ENCODE measurements at places on chromosomes 12 and 14.
A peak's percentile ranks its signal among the peaks of the same experiment; 100 is the strongest.

GRCh38 chr14:90536511-90537191, 139.8 kb downstream of the CALM1 start:
- DNase-seq = no peak

DNA sequence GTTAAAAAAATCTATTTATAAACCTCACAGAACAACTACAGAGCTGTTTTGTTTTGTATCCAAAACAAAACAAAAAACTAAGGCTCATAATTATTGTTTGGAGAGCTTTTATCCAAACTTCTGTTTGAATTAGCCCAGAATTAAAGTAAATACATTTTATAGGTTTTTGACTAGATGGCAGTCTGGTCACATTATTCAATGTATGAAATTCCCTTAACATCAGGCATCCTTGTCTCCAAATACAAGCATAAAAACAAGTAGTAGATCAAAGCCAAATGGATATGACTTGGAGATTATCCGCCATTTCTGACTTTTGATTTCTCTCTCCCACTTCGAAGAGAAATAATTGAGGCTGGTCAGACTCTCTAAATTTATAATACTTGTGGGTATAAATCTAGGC, 63.5 kb downstream of the SLC38A1 start:
- no peak for DNase-seq

GRCh38 chr12:115320451-115320850, 636.5 kb upstream of the TBX3 start:
- DNase-seq = no peak

DNA sequence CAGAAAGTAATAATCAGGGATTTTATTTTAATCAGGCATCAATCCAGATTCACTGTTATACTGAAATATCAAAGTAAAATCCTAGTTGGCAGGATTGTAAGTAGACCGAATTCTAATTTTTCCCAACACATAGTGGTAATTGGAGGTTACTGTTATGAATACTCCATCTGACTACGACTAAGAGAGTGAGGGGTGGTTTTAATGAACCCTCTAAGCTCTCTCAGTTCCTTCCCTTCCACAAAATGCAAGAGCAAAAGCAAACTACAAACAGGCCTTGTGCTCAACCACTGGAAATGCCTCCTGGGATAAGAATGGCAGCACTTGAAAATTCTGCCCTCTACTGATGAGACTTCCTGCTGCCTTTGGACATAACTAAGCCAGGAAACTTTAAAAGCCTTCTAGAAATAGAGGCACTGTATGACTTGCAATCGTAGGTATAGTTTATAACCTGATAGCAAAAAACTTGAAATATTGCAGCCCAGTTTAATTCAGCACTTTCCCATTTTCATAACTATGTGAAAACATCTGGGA, 184.8 kb downstream of the SLC16A7 start:
- no peak for DNase-seq

- DNase-seq = no peak
Observed at GRCh38 chr14:70087380-70087697, 101.4 kb downstream of the SLC8A3 start.

DNA sequence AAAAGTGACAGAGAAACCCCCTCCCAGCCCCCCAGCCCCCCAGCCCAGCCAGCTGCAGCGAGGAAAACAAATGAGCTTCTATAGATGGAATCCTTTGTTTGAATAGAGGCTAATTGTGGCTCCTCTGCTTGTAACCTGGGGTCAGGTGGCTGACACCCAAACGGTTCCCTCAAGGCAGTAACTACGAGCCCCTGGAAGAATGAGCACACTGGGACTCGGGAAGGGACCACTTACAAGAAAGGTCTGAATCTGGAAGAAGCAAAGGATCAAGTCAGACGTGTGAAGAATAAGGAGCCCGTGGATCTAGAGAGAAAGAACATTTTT, 108.7 kb upstream of the FUT8 start:
- DNase-seq = no peak

DNA sequence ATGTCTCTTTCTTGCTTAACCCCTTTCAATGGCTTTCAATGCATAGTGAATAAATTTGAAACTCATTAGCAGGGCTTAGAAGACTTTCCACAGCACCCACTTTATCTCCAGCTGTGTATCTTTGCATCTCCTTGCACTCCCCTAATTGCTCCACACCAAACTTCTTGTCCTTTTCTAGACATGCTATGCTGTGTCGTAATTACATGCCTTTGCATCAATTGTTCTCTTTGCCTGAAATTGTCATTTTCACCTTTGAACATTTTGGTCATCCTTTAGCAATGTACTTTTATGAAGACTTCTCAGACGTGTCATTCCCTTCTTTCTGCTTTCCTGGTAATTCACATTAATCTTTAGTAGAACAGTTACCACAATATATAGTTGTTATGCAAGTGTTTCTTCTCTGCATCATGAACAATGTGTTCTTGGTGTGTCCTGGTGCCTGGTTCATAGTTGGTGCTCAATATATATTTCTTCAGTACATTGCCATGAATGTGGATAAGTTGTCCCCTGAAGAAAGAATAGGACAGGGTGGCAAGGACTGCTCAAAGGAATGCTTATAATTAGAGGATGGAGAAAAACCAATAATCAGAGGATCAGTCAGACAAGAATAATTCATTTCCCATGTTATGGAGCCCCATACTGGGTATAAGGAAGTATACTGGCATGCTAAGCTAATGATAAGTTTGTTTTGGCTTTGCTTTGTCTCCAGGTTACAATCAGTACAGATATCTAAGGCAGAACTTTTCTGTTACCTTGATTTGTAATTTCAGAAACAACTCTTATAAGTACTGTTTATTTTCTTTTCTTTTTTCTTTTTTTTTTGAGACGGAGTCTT, 27.2 kb downstream of the ARF6 start:
- no peak for DNase-seq

GRCh38 chr14:53509276-53510244, 356.4 kb upstream of the DDHD1 start:
- no peak for DNase-seq

GRCh38 chr12:83389237-83389996, 702.7 kb downstream of the TMTC2 start:
- no peak for DNase-seq

DNA sequence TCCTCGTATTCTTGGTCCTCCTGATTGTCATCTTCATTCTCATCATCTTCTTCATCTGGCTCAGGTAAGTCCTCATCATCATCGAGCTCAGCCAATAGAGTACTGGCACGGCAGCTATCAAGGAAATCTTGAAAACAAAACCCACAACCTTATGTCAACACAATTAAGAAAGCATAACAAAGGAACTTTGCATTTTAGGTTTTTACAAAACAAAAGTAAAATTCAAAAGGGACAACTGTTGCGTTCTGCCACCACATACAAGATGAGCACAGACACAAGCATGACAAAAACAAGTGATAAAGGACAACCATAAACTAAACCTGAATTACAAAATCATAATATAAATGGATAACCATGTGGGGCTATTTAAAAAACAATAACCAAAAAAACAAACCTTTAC, 84.7 kb downstream of the HECTD1 start:
- DNase-seq = no peak

DNA sequence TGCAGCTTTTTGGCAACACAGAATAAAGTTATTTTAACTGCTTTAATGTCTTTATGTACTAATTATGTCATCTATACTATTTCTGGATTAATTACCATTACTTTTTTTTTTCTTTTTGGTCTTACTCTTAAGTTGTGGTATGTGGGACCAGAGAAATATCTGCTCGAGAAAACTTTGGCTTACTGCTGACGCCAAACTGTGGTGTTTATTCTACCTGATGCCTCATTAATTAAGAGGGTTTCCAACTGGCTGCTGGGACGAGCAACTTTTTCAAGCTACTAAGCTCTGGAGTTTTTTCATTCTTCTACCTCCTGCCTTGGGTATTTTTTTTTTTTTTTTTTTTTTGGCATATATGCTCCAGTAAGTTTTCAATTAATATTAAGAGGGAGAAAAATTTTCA, 1257.5 kb downstream of the FSCB start:
- no peak for DNase-seq

- DNase-seq = peak; percentile 78
Observed at GRCh38 chr12:87280356-87280755, 748.8 kb downstream of the C12orf50 start.

DNA sequence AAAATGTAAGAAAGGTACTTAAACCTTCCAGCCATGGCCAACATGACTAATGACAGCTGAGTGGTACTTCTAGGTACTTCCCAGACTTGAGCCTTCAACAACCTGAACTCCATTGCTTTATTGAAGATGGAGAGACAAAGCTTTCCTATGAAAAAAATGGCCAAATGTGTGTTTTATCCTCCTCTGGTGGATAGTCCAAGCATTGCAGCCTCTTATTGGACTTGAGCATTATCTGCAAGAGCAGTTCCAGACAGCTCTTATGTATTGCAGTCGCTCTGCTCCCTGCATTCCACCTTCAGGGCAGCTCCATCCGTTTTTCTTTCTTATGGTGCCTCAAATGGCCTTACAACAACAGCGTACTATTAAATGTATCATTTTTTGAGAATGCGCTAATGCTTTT, 588.2 kb downstream of the NRXN3 start:
- DNase-seq = peak; percentile 25

DNA sequence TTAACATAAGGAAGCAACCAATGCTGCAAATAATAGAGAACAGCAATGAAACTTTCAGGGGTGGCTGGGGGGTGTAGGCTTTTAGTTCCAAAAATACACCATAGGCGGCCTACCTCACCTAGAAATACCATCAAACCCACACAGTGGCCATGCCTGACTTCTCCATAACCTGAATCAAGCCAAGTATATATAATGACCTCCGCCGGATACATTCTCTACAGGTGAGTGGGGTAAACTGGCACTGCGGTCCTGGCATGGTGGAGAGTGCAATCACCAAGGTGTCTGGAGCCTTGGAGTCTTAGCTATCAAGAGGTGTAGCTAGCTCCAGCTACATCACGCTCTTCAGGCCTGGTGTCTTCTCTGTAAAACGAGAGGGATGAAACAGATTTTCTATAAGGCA, 1.2 kb downstream of the ZBTB25 start:
- DNase-seq = no peak

GRCh38 chr14:91252871-91253794, 8.6 kb upstream of the GPR68 start:
- DNase-seq = no peak

GRCh38 chr12:108689314-108690190, 41.8 kb downstream of the CORO1C start:
- peak; percentile 91 for DNase-seq

DNA sequence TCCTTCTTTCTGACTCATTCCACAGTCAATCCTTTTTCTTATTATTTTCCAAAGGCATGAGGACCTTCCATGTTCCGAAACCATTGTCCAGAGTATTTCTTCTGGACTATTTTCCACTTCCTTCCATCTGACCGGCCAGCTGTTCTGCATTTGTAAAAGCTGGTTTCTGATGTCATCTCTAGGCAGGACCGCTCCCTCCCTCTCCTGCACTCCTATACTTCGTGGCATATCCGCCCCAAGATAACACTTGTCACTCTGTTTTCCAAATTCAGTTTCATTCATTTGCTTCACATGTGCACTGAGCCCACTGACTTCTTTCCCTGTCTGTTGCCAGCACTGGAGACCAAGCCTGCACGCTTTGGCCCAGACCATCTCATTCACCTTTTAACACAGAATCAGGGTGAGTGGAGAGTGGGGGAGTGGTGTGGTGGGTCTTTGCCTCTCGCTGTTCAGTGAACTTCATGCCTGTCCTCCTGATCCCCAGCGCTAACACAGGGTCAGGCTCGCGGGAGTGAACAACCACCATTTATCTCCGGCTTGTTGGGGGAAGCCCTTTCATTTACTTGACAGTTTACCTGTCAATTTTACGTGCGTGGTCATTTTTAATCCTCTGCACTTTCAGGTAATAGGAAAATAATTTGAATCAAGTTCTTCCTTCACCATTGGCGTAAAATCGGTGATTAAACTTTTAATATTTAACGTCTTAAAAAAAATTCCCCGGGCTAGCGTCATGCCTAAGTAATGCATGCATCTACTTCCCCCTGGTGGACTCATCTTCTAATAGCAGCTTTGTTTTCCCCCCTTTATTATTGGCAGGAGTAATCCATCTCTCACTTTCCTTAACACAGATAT, 52.5 kb downstream of the C12orf75 start:
- peak; percentile 34 for DNase-seq

GRCh38 chr14:95758331-95758730, 44.4 kb upstream of the TCL1A start:
- no peak for DNase-seq

DNA sequence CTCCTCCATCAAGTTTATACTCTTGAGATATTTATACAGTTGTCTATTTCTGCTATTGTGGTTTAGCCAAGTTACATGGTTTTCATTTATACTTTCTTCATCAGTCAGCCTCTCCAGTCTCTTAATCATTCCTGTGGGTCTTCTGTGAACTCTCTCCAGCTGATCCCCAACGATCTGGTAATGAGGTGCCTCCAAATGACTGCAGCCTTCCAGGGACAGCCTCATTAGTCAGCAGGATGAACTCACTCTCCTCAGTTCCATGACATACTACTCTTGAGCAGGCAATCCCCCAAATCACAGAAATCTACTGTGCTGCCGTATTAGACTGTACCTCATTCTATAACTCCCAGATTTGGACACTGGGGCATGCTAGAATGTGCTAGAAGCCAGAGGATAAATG, 15.3 kb downstream of the AREL1 start:
- DNase-seq = no peak

DNA sequence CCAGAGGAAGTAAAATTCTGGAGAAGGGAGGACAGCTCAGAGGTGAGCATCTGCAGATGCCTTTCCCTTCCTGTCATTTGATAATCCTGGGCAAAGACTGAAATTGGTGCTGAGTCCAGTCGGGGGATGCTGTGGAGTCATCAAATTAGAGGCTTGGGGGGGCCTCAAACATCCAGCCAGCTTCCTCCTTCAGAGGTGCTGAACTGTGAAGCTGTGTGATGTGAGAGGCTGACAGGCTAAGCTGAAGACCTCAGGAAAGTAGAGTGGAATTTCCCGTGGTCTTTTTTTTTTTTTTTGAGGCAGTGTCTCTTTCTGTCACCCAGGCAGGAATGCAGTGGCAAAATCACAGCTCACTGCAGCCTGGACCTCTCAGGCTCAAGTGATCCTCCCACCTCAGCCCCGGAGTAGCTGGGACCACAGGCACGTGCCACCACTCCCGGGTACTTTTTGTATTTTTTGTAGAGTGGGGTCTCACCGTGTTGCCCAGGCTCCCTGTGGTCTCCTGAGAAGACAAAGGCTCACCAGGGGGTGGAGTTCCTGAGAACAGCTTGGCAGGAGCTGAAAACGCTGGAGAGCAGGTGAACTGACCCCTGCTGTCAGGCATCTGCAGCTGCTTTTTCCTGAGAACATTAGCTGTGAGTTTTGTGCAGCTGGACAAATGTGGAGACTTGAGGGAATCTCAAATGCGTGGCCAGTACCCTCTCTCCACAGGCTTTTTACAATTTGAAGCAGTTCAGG, 6.1 kb upstream of the TCL1B start:
- DNase-seq = no peak

GRCh38 chr12:2495417-2496112, 299.2 kb upstream of the FKBP4 start:
- no peak for DNase-seq

All from MV-4-11 (cell line).